ENCODE measurements at places on chromosomes 16 and 17.

GRCh38 chr16:1209081-1209480 is 16.0 kb downstream of the TPSG1 start:
- ATAC-seq: no peak

DNA sequence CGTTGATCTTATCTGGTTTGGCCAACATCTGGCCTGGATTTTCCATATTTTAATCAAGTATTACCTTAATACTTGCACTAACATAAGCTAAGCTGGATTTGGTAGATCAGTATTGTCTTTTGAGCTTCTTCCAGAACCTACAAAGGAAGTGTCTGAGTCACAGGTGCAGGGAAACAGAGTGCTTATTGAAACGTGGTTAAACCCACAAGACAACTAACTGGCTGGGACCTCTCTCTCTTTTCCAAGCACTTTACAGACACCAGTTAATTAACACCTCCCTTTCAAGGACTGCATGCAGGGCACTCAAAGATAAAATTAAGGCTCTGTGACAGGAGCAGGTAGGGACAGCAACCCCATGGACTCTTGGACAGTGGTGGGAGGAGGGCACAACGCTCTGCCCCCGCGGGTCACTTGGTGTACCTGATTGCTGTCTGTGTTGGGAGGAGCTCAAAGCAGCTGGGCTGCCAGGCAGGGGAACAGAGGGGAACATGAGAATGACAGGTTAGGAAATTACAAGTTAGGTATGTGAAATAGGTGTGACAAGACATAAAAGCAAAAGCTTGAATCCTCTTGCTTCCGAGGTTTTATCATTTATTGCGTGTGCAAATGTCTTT is 133.7 kb upstream of the MON1B start:
- no peak for ATAC-seq

DNA sequence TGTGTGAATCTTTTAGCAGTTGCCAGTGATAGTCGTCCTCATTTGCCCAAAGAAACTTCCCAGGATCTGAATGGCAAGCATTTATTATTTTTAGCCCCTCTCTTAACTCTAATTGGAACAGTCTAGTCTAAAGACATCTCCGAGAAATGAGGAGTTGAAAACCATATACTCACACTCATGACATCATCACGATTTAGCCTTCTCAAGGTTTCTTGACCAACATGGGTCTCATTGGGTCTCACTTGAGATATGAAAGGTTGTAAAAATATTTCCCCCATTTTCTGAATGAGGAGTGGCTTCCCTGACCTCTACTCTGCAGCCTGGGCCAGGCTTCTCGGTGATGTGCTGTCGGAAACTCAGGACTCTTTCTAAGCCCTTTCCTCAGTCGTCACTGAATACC is 37.1 kb upstream of the CACNG1 start:
- ATAC-seq: no peak

GRCh38 chr16:56916571-56917403 is 15.2 kb upstream of the HERPUD1 start:
- no peak for ATAC-seq

DNA sequence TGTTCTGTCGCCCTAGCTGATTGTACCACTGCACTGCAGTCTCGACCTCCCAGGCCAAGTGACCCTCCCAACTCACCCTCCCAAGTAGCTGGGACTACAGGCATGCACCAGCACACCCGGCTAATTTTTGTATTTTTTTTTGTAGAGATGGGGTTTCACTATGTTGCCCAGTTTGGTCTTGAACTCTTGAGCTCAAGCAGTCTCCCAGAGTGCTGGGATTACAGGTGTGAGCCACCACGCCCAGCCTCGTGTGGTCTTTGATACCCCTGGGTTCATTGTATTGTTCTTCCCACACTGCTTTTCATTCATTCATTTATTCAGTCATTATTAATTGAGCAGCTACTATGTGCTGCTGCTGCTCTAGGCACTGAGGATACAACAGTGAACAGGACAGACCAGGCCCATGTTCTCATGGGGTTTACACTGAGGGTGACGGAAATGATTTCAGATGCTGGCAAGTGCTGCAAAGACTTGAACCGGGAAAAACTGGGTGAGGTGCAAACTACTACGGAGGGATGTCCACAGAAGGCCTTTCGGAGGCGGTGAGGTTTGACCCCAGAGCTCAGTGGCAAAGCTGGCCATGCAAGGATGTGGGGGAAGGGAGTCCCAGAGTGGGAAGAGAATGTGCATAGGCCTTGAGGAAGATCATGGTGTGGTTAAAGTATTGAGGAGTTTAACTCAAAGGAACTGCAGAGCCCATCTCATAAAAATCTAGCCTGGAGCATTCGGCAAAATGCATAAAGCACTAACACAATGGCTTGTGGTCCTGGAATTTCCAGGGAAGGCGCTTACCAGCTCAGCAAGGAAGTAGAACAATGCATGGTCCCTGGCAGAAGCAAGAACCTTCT is 10.9 kb downstream of the ABCC1 start:
- no peak for ATAC-seq

DNA sequence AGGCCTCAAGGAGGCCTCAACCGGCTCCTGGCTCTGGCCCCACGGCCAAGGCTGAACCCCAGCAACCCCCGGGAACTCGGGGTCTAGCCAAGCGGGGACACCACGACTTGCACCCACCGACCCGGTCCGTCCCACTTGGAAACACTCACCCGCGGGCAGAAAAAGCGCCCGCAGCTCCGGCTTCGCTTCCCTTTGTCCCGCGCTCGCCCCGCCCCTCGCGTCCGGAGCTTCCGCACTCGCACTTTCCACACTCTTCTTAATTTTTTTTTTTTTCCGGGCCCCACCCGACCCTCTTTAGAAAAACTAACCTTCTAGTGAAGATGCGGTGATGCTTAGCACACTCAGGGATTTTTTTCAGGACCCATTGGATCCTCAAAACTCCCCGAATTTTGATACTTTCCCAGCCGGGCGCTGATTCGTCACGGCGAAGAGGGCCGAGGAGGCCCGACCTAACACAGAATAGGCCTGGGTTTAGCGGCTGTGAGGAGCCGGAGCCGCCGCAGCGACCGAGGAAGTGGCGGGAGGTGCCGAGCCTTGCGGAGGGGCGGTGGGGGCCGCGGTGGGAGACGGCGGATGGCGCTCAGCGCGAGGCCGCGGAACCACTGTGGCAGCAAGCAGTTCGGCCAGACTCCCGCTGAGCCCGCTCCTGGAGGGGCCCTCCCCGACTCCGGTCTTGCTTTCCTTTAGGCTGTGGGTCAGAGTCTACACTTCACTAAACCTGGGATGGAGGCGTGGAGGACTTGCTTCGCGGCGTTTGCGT is at the start of gene SMARCE1:
SMARCE1 (minus strand) TSS at position 195 of the 760 bp plus-strand sequence. CDS start 2,016 bp downstream, outside the sequence.
- ATAC-seq: peak; percentile 85

- no peak for ATAC-seq
Measured at GRCh38 chr17:11742886-11743285, 144.6 kb downstream of the DNAH9 start.

- peak; percentile 57 for ATAC-seq
Measured at GRCh38 chr17:1709971-1710806, at the start of gene TLCD2. TSS of gene TLCD2 (minus strand) at chr17:1710377. CDS start at chr17:1710242, 135 bp downstream.

DNA sequence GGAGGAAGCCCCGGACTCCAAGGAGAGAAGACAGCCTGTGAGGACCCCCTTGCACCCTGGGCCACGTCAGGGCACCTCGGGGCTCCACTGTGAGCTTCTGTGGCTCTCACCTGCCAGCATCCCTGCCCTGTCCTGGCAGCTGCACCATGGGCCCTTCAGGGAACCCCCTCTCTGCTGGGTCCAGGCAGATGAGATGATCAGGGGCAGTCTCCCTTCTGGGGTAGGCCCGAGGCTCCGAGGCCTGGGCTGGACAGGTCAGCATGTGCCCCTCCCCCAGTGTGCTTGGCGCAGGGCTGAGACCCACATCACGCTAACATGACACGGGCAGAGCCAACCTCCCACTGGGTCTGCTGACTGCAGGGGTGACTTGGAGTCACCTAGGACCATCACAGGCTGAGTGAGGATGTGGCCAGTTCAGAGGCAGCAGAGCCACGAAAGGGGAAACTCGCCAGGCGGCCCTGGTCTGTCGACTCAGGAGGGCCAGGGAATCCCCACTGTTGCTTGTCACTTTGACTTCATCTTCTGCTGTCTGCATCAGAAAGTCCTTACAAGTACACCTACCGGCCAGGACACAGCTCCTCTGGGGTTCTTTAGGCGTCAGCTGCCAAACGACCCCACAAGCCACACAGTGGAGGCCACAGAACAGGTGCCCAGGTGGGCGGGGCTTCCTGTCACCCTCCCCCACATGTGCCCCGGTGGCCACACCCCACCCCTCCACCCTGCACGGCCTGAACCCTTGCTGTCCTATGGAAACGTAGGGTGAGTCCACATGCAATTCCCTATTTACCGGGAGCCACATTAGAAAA is 2.2 kb downstream of the GALNS start:
- ATAC-seq: no peak

GRCh38 chr17:67629971-67630320 is 87.8 kb upstream of the NOL11 start:
- ATAC-seq: peak; percentile 46

- ATAC-seq: no peak
Measured at GRCh38 chr17:29205047-29205446, 24.8 kb upstream of the MYO18A start.

DNA sequence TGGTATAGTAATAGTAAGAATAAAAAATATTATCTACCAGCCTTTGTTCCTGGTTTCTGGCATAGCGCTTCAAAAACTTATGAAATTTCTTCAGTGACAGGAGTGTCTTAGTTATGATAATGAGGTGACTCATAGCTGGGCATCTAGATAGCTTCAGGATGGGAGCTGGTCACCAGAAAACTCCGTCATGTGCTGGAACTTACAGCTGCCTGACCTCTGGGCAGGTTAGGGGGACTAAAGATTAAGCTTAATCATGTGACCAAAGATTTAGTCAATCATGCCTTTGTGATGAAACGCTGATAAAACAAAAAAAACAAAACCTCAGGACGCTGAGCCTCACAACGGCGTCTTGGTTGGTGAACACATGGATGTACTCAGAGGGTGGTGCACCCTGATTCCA is 154.2 kb downstream of the MYO1D start:
- ATAC-seq: no peak

- peak; percentile 34 for ATAC-seq
Measured at GRCh38 chr17:41339571-41340172, 11.0 kb downstream of the KRT33A start.

- peak; percentile 47 for ATAC-seq
Measured at GRCh38 chr16:22018559-22018958, 10.6 kb downstream of the MOSMO start.

DNA sequence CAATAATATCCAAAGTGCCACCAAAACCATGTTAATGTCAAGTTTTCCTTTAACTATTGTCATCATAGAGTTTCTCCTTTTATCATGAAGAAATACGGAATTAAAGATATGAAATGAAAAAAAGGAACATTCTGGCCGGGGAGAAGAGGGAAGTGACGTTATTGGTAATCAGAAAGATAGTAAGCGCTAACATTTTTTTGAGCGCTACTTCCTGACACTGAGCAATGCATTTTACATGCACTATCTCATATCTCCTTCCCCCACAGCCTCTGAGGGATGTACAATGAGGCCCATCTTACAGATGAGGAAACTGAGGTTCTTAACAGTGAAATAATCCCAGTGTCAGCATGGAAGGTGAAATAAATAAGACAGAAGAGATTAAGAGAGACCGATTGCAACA is 410.9 kb downstream of the SOX9 start:
- ATAC-seq: no peak

DNA sequence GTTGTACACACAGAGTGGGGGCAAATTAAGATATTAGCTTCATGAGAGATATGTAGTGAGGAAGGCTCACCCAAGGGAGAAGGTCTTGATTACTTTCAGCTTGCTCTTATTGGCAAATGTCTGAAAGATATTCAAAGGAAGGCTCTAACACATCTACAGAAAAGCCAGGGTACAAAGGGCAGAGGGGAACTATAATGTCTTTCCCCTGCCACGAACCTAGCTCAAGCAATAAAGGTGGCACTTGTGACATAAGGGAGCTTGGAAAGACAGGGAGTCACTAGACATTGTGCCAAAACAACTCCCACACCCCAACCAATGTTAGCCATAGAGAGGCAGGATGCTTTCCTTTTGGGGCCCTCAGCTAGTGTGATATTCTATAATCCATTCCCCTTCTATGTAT is 52.2 kb upstream of the SOX9 start:
- no peak for ATAC-seq
